ENCODE measurements at places on chromosomes 12 and 14.
A peak's percentile ranks its signal among the peaks of the same experiment; 100 is the strongest.

GRCh38 chr14:79706382-79706781 lies 504.9 kb downstream of the DIO2 start:
- DNase-seq = no peak

GRCh38 chr14:33210311-33210710 lies 271.6 kb downstream of the NPAS3 start:
- DNase-seq = peak; percentile 5

DNA sequence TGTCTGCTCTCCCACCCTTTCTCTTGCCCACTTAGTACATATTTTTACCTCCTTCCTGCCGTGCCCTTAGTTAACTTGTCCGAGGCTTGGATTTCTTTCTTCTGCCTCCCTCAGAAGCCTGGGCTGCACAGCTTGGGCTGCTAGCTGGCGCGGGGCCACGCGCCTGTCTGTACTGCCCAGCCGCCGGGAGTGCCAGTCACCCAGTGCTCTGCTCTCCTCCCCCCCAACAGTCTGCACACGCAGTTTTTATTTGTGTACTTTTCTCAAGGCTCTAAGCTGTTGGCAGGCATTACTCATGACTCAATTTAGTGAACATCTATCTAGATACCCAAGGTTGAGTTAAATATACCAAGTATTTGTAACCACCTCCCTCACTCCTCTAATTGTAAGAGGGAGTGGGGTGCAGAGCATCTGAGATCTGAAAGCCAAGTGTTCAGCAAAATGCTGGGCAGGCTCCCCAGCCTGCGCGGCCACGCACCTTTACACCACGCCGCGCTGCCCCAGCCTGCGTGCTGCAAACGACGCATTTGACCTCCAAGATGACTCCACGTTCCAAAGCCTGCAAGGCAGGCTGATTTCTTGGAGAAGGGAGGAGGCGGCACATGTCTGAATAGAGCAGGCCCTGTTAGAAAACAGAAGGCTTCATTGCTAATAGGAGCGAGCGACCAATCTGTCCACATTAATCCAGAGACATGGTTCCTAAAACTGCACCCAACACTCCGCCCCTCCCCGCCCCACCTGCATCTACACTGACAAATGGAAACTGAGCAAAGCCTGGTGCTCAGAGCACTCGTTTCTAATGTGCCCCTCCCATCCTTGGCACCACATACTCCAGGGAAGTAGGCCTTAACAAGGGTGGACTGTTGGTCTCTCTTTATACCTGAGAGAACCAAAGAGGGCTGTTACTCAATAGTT lies 18.2 kb upstream of the CACNA2D4 start:
- peak; percentile 89 for DNase-seq

DNA sequence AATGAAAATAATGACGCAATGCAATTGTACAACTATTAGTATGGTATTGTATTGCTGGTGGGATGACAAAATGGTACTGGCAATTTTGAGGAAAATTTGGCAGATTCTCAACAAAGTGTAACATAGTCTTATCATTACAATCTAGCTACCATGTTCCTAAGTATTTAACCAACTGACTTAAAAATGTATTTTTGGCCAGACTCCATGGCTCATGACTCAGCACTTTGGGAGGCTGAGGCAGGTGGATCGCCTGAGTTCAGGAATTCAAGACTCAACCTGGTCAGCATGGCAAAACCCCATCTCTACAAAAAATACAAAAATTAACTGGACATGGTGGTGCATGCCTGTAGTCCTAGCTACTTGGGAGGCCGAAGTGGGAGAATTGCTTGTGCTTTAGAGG lies 1409.5 kb downstream of the AACS start:
- peak; percentile 32 for DNase-seq

GRCh38 chr14:101986953-101987352 lies 22.6 kb downstream of the DYNC1H1 start:
- DNase-seq = no peak

GRCh38 chr14:73463411-73463810 lies 5.1 kb upstream of the NUMB start:
- peak; percentile 81 for DNase-seq

DNA sequence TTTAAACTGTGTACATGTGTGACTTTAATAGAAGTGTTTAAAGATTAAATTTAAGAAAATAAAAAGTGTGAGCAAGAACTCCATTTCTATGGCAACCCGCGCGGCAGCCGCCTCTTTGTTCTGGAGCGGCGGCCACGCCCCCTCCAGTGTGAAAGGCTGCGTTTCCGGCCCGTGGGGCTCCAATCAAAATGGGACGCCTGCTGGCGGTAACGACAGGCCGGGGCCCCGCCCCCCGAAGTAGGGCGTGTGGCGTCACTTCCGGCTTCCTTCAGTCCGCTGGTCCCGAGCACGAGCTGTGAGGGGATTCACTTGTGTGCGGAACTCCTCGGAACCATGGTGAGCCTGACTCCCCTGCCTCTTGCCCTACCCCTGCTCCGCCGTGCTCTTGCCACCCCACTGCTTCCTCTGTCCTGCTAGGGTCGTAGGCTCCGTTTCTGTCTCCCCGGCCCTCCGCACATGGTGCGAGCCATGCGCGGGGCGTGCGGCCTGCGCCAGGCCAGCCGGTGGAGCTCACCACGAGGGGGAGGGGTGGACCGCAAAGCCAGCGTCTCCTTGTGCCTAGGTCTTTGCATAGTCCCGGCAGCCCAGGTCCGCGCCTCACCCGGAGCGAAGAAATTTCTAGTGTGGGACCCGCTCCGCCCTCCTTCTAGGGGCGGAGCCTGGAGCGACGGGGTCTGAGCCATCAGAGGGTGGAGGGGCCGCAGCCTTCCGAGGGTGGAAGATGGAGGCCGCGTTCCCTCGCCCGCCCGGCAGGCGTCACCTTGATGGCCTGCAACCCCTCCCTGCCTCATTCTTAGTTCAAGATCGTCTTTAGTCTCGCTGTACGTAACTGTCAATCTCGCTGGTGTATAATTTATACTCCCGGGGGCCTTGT lies at the start of gene CCT2:
TSS of gene CCT2 (plus strand) at position 271 of the 874 bp plus-strand sequence. CDS start at position 334, 63 bp downstream.
- peak; percentile 93 for DNase-seq

- peak; percentile 26 for DNase-seq
Measured at GRCh38 chr12:73678335-73678734, 859.3 kb upstream of the ATXN7L3B start.

- no peak for DNase-seq
Measured at GRCh38 chr12:109925185-109925840, 25.2 kb downstream of the TCHP start.

GRCh38 chr14:65290830-65291229 lies 121.7 kb upstream of the FUT8 start:
- DNase-seq = peak; percentile 95

- DNase-seq = no peak
Measured at GRCh38 chr12:110658878-110659277, 30.0 kb downstream of the HVCN1 start.

GRCh38 chr12:11630046-11630706 lies 19.3 kb upstream of the ETV6 start:
- peak; percentile 35 for DNase-seq

- no peak for DNase-seq
Measured at GRCh38 chr12:120939523-120939922, 35.4 kb upstream of the SPPL3 start.

- DNase-seq = peak; percentile 61
Measured at GRCh38 chr12:24788886-24789285, 160.0 kb downstream of the BCAT1 start.

GRCh38 chr14:79584679-79585078 lies 626.6 kb downstream of the DIO2 start:
- peak; percentile 93 for DNase-seq

- no peak for DNase-seq
Measured at GRCh38 chr12:113200021-113200797, 14.7 kb downstream of the RITA1 start.

DNA sequence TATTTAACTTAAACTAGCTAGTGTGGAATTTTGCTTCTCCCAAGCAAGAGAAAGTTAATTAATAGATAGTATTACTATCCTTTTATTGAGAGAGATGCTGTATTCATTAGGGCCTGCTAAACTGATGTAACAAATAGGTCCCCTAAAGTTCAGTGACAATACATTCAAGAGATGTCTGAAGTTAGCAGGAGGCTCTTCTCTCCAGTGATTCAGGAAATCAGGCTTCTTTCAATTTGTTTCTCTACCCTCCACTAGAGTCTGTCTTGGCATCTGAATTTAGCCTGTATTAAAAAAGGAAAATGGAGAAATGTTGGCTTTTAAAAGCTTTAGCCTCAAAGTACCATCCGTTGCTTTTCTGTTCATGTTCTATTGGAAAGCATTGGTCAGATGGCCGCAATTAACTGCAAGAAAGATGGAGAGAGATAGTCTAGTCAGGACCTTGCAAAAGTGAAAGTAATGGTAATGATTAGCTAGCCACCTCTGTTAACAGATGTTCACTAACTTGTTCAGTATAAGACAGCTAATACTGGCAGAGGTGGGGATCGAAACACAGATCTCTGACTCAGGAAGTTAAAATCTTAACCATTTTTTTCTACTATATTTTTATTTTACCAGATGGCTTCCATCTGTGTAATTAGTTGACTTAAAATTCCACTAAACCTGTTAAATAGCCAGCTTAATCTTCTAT lies 786.8 kb downstream of the TMTC2 start:
- no peak for DNase-seq

Measured in M059J (cell line).